ENCODE measurements at places on chromosomes 12 and 14.
A peak's percentile ranks its signal among the peaks of the same experiment; 100 is the strongest.

- DNase-seq: no peak
Measured at GRCh38 chr12:52580496-52580895, 6.9 kb upstream of the KRT74 start.

DNA sequence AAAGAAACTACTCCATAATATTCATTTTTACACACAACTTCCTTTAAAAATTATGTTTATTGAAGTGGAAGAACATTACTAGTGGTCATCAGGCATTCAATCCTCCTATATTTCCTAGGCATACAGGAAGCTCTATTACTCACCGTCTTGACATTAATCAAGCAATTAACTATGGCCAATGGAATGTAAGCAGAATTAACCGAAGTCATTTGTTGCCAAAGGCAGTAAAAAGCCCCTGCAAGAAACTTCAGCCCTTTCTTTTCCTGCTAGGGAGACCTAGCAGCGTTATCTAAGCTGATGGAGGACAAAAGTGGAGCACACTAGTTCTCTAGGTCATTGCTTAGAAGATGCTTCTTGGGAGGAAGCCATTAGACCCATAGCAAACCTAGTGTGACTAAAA lies 399.6 kb downstream of the KCNH5 start:
- no peak for DNase-seq

DNA sequence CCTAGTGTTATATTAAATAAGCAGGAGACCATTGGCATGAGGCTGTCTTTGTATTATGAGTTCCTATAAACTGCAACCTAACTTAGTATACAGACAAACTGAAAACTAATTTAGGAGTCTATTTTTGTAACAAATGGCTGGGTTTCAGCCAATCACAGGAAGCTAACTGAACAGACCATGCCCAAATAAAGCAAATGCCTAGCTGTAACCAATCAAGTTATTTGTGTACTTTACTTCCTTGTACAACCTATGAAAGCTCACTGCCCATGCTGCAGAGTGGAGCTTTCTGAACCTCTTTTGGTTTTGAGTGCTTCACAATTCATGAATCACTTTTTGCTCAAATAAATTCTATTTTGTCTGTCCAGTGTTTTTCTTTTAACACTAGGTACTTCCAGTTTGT lies 41.6 kb downstream of the GUCY2C start:
- DNase-seq: no peak

GRCh38 chr14:24258119-24258518 lies 4.9 kb downstream of the TGM1 start:
- DNase-seq: no peak

- no peak for DNase-seq
Measured at GRCh38 chr14:68898248-68899032, 80.7 kb downstream of the ACTN1 start.

GRCh38 chr12:48157889-48158370 lies 615 bp upstream of the ASB8 start:
- no peak for DNase-seq

DNA sequence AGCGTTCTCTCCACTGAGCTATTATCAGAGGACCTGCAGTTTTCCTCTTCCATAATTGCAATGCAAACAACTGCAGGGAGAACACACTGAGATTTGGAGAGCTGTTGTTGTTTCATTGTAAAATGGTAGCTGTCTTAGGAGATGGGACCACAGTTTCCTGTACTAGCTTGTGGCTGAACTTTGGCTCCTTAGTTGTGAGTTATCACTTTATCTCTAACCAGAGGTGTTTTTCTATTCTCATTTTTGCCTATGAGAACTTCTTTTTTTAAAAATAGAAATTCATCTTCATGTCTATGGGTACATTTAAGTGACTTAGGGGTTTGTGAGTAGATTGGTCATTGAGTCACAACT lies 216.5 kb downstream of the SLC38A4 start:
- no peak for DNase-seq

- no peak for DNase-seq
Measured at GRCh38 chr12:32139064-32139421, 32.4 kb downstream of the BICD1 start.

- DNase-seq: no peak
Measured at GRCh38 chr12:24767016-24767415, 181.9 kb downstream of the BCAT1 start.

GRCh38 chr14:67377916-67378315 lies 17.8 kb downstream of the EIF2S1 start:
- DNase-seq: no peak

- DNase-seq: no peak
Measured at GRCh38 chr12:7116916-7117315, 7.9 kb upstream of the C1RL start.

GRCh38 chr12:6952863-6953441 lies 1.8 kb downstream of the PTPN6 start:
- no peak for DNase-seq

- DNase-seq: no peak
Measured at GRCh38 chr12:62694632-62695031, 228.0 kb downstream of the MON2 start.

DNA sequence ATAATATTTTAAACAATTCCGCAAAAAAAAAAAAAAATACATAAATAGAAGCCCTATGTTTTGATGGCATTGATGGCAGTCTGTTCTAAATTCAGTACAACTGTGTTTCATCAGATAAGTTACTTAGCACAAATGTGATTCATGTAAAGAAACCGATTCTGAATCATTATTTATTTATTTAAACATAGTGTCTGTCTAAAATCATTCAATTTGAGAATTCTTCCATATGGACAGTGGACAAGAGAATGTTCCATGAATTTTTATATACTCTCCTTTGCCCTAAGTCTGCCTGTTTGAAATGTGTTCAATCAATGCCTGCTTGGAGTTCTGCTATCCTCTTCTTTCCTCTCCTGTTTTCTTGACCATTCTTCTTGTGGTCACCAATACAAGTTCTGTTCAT lies 126.5 kb downstream of the PDE3A start:
- no peak for DNase-seq

GRCh38 chr14:96002498-96002884 lies 36.7 kb upstream of the C14orf132 start:
- DNase-seq: no peak

DNA sequence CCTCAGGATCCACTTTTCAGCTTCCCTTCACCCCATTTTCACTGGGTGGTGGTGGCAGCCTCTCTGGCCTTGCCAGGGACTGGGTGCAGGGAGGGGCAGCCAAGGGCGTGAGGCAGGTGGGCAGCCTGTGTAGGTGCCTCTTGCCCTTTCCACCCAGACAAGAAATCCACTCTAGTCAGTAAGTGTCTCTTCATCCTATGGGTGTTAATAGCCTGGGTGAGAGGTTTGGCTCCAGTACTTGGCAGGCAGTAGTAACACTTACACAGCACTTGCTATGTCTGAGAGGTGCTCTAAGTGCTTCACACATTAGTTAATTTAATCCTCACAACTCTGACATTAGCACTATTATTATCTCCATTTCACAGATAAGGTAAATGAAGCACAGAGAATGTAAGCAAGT lies 171.9 kb downstream of the EMP1 start:
- DNase-seq: no peak

DNA sequence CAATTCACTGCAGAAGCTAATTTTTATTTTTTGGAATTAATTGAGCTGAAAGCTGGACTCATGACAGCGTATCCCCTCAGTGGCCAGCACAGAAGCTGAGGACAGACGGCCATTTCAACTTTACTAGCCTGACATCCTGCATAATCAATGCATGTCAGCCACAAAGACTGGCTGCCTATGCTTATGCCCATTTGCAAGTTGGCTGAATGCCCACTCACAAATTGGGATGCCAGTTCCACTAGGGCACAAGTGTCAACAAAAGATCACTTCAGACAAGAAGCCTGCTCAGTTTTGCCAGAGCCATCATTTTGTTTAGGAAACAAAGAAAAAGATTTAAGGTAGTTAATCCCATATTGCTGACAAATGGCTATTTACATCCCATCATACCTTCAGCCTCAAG lies 417.6 kb downstream of the NOVA1 start:
- DNase-seq: no peak

DNA sequence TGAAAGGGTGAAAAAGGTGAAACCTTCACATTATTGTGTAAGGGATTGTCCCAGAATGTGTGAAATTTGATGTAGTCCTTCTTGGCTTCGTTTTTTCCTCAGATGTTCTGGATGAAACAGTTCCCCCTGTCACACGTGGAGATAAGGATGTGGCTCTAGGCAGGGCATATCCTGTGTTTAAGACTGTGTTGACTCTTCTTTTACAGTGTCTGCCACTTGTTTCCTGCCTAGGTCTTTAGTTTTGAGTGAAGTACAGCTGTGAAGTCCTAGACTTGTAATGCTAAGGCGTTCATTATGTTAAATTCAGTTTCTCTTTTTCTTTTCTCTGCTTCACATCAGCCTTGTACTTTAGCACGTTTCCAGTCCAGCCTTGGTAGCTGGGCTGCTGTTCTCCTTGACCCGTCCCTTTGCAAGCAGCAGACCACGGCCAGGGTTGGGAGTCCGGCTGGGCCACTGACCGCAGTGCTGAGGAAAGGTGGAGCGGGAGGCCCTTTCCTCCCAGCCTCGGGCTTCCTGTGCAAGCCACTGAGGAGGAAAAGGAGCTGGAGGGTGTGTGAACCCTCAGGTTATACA lies 59.1 kb downstream of the RASSF3 start:
- DNase-seq: no peak

- peak; percentile 85 for DNase-seq
Measured at GRCh38 chr14:90675399-90675798, 140.8 kb downstream of the TTC7B start.

GRCh38 chr12:51666696-51667095 lies 75.7 kb downstream of the SCN8A start:
- no peak for DNase-seq

GRCh38 chr12:130846369-130846768 lies 7.3 kb upstream of the STX2 start:
- no peak for DNase-seq

DNA sequence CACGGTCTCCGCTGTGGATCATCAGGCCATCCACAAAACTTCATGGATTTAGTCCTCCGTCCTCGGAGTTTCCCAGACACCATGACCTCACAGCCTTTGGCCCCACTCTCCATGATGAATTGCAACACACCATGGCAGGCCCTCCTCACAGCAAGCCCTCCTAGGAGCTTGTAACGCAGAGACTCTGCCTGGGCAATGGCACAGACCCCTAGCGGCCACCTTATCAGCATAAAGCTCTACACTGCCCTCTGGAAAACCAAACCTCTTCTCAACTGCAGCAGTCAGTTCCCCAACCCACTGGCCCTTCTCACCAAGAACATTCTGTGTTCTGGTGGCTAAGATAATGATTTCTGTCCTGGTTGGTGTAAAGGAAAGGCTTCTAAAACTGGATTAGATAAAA lies 238.4 kb upstream of the USP15 start:
- no peak for DNase-seq

GRCh38 chr12:92141591-92142121 lies 4.0 kb downstream of the BTG1 start:
- DNase-seq: no peak

GRCh38 chr12:108853981-108854446 lies 3.4 kb downstream of the SSH1 start:
- no peak for DNase-seq

- DNase-seq: no peak
Measured at GRCh38 chr12:62910549-62911169, 24.3 kb downstream of the PPM1H start.

DNA sequence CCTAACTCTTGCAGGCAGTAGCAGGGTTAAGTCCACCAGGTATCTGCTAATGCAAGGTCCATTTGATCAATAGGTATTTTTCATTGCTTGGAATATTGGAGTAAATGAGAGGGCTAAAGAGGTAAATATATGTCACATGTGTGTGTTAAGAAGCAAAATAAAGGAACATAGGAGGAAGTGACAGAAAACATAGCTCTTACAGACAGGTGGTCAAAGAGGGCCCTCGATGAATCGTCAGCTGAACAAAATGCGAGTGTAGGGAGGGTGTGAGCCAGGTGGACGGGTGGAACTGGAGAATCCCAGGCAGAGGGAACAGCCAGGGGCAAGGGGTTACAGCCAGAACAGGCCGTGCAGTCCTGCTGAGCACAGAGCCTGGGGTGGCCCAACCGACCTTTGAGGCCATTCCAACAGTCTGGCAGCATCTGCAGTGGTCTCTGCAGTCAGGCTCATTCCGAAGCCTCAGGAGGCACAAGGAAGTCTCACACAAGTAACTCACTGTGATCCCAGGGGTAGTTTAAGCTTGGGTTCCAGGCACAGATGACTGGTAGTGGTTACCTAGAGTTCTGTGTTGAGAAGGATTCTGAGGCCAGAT lies 43.2 kb downstream of the CCDC88C start:
- DNase-seq: no peak

GRCh38 chr12:16282978-16283377 lies 5.5 kb upstream of the SLC15A5 start:
- DNase-seq: no peak

GRCh38 chr12:97446895-97447294 lies 15.7 kb upstream of the RMST start:
- DNase-seq: no peak

DNA sequence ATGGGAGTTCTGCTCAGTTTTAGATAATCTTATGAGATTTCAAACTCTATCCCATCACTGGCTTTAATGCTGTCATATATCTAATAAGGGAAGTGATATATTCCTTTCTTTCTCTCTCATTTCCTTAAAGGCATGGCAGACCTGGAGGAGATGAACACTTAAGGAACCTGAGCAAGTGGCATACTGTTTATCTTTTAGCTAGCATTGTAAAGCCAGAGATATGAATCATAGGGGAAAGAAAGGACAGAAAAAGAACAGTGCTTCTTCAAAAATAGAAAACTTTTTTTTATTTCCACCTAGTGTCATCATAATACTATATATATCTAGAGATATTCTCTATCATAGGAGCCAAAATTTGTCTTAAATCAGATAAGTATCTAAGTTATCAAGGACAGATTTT lies 68.3 kb upstream of the PSMA6 start:
- DNase-seq: no peak

DNA sequence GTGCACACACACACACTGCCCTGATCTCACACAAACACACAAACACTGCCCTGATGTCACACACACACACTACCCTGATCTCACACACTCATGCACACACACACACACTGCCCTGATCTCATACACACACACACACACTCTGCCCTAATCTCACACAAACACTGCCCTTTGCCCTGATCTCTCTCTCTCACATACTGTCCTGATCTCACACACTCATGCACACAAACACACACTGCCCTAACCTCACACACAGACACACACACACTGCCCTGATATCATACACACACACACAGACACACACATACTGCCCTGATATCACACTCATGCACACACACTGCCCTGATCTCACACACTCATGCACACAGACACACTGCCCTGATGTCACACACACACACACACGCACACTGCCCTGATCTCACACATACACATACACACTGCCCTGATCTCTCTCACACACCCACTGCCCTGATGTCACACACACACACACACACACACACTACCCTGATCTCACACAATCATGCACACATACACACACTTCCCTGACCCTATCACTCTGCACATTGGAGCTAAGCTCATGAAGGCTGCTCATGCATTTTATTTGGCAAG lies 97.6 kb upstream of the DIO3 start:
- no peak for DNase-seq

DNA sequence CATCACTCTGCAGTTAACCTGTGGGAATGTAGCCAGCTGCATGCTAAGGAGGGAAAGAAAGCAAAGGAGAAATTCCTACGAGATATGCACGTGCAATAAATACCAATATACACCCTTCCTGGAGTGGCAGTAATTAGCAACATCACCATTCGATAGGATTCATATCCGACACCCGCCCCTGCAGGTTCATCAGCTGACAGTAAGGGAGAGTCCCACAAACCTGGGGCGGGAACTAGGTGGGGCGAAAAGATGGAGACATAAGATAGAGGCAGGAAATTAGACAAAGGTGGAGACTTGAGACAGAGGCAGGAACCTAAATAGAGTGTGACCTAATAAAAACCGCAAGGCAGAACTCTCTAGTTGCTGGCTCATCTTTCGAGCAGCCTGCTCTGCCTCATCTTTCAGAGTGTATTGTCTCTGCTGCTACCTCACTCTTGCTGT lies 51.6 kb downstream of the PLEKHG3 start:
- no peak for DNase-seq

Measured in NCI-H2171 (cell line).